ENCODE measurements at places on chromosomes 1 and 21. TPM values are rescaled to one million over a fixed set of nuclear protein-coding genes. Genes with fewer than 3 reads are reported as not detected.

DNA sequence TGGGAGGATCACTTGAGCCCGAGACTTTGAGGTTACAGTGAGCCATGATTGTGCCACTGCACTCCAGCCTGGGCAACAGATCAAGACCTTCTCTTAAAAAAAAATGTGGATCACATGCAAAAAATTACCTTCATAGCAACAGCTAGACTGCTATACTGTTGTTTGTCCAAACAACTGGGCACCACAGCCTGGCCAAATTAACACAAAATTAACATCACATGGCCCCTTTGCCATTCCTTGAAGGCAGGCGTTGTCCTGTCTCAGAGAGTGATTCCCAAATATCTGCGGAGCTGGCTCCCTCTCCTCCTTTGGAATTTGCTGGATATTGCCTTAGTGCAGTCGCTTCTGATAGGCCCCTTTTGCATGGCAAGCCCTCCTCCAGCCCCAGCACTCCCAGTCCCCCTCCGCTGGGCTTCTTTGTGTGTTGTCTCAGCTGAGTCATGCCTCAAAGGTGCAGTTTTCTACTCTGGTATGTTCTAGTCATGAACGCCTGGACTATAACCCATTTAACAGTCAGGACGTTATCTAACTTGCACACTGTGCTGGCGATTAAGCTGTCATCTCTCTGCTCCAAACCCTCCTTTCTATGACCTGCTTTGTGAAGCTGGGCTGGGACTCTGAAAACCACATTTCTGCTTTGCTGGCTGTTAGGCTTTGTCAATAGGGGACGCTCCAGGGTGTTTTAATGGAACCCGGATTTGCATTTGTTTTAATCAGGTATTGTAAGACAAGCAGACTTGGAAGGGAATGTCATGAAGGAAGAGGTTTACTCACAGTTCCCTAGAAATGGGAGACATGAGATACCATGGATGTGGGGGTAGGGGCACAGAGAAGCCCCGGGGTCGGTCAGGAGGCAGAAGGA lies 20.1 kb upstream of the HPCAL4 start:
- peaks cover 20% of the 10 kb centered on the region for H3K27me3 ChIP-seq

DNA sequence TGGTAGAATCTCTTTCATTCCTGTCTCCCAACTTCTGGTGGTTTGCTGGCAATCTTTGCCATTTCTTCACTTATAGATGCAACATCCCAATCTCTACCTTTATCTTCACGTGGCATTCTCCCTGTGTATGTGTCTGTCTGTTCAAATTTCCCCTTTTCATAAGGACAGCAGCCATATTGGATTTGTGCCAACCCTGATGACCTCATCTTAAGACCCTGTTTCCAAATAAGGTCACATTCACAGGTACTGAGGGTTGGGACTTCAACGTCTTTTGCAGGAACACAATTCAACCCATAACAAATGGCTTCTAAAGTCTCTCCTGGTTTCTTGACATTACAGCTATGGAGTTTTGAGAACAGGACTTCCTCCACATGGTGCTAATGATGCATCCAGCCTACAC lies 84.5 kb upstream of the OLIG2 start:
- no peaks in the 10 kb centered on the region for H3K4me1 ChIP-seq
- DNase-seq = no peak
- H3K36me3 ChIP-seq = no peaks in the 10 kb centered on the region
- no peak overlapping the region for H3K4me3 ChIP-seq

- H3K36me3 ChIP-seq = no peaks in the 10 kb centered on the region
- DNase-seq = peak; percentile 78
- no peaks in the 10 kb centered on the region for H3K4me1 ChIP-seq
- H3K27ac ChIP-seq = no peak overlapping the region
Observed at GRCh38 chr1:165056914-165057313, 299.6 kb downstream of the LMX1A start.

DNA sequence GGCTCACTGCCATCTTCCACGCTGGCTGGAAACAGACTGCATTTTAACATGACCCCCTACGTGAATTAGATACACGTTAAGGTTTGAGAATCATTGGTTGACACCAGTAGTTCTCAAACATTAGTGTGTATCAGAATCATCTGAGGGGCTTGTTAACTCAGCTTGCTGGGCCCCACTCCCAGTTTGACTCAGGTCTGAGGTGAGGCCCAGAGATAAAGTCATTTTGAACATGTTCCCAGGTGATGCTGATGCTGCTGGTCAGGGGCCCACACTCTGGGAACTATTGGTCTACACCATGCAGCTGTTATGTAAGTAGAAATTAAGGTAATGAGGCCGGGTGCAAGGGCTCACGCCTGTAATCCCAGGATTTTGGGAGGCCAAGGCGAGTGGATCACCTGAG lies 1.3 kb downstream of the LSM10 start:
- H3K27me3 ChIP-seq = no peaks in the 10 kb centered on the region
- H3K36me3 ChIP-seq = peaks cover 28% of the 10 kb centered on the region
- peaks cover 7% of the 10 kb centered on the region for H3K4me1 ChIP-seq
- H3K27ac ChIP-seq = no peak overlapping the region

DNA sequence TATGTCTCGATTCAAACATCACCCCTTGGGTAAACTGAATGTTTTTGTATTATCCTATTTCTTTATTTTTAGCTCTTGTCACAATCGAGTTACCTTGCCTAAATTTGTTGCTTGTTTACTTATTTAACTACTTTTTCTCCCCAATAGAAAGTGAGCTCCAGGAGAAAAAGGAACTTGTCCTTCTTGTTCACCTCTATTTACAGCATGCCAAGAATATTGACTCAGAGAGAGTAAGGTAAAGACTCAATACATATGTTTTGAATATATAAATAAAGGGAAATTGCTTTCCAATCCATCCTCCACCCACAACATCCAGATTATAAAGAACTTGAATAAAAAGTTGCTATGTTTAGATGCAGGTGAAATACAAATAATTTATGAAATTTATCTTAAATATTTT lies 107.3 kb upstream of the PDC start:
- DNase-seq = no peak
- H3K27me3 ChIP-seq = no peaks in the 10 kb centered on the region
- no peaks in the 10 kb centered on the region for H3K36me3 ChIP-seq
- no peak overlapping the region for H3K27ac ChIP-seq
- no peaks in the 10 kb centered on the region for H3K4me1 ChIP-seq

GRCh38 chr21:46459024-46459355 lies 299 bp downstream of the DIP2A start:
- peaks cover 38% of the 10 kb centered on the region for H3K4me1 ChIP-seq
- H3K27me3 ChIP-seq = no peaks in the 10 kb centered on the region
- peaks cover 18% of the 10 kb centered on the region for H3K36me3 ChIP-seq
- H3K27ac ChIP-seq = no peak overlapping the region

DNA sequence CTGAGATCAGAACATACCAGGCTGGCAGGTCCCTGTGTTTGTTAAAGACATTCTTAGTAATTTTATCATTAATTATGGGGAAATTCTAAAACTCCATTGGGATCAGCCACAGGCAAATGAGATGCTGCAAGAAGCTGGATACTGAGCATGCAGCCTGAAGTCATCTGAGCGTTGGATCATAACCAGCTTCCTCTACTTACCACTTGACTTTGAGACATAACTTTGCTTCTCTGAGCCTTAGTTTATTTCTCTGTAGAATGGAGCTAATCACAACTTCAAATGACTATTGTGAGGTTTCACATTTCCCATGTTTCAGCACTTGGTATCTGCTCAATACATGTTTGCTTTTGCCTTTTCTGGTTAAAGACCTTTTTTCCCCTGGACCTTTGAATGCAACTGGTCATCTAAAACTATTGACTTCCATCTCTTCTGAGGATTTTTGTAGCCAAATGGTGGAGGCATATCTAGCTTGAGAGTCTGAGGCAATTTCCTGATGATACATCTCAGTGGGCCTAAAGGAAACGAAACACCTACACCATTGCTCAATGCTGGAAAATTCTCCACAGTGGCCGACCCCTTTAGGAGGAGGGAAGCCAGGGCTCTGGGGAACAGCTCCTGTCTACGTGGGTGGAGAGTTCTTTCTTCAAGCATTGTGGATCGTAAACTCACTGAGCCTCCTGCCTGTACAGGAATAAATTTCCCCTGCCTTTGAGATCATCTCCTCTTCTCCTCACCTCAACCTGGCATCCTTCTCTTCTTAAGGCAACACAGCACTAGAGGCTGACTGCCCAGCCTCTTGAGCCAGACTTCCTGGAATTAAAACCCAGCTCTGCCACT lies 109.1 kb upstream of the HOOK1 start:
- H3K4me3 ChIP-seq = no peak overlapping the region
- no peak overlapping the region for H3K27ac ChIP-seq
- H3K27me3 ChIP-seq = no peaks in the 10 kb centered on the region
- H3K36me3 ChIP-seq = no peaks in the 10 kb centered on the region

DNA sequence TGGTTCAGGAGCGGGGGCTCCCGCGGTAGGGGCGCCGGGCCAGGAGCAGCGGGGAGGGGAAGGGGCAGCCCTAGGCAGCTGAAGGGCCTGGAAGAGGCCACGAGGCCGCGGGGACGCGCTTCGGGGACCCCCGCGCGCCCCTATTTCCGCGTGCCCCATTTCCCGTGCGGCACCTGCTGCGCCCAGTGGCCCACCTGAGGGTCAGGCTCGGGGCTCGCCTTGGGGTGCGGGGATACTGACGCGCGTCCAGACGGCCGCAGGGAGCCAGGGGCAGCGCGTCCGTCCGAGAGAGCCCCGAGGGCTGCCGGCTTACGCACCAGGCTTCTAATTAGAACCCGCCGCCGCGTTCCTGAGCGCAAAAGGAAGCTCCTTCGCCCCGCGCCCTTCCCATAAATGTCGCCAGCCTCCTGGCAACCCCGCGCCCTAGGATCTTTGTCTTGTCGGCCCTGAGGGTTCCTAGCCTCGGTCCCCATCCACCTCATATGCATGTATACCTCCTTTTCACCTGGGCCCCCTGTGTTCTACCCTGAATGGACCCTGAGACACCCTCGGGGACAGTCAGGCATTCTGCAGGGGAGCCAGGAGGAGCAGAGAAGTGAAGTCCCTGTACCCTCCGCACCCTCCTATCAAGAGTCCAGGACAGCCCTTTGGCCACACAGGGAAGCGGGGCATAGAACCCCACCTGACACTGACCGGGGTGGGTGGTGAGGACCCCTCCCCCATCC lies 1.8 kb downstream of the WNT3A start:
- H3K4me1 ChIP-seq = no peaks in the 10 kb centered on the region
- H3K36me3 ChIP-seq = no peaks in the 10 kb centered on the region
- no peak for DNase-seq
- peaks cover 85% of the 10 kb centered on the region for H3K27me3 ChIP-seq
- H3K4me3 ChIP-seq = no peak overlapping the region

GRCh38 chr1:226061841-226062557 lies 517 bp upstream of the H3-3A start:
- peak; percentile 91 for DNase-seq
- peaks cover 12% of the 10 kb centered on the region for H3K4me1 ChIP-seq
- peak overlapping the region; percentile 74 for H3K4me3 ChIP-seq
- H3K36me3 ChIP-seq = peaks cover 9% of the 10 kb centered on the region

- DNase-seq = no peak
- no peaks in the 10 kb centered on the region for H3K36me3 ChIP-seq
- H3K27me3 ChIP-seq = no peaks in the 10 kb centered on the region
- no peak overlapping the region for H3K27ac ChIP-seq
- H3K4me1 ChIP-seq = no peaks in the 10 kb centered on the region
Observed at GRCh38 chr1:205870236-205870635, 20.3 kb upstream of the PM20D1 start.

Gene FUBP1
- polyA plus RNA-seq = 166 TPM

Gene PTGFR
- 21.8 TPM for polyA plus RNA-seq

Gene OR2L2
- polyA plus RNA-seq = 0.04 TPM

Gene AGT
- 8.2 TPM for polyA plus RNA-seq

Gene PPIAL4G
- polyA plus RNA-seq = not detected

Measured in muscle of leg (tissue), 16 donors.